ENCODE measurements at places on chromosomes 2 and 18.
A peak's percentile ranks its signal among the peaks of the same experiment; 100 is the strongest.

GRCh38 chr2:42838133-42838532 lies 45.8 kb upstream of the HAAO start:
- no peak for DNase-seq

DNA sequence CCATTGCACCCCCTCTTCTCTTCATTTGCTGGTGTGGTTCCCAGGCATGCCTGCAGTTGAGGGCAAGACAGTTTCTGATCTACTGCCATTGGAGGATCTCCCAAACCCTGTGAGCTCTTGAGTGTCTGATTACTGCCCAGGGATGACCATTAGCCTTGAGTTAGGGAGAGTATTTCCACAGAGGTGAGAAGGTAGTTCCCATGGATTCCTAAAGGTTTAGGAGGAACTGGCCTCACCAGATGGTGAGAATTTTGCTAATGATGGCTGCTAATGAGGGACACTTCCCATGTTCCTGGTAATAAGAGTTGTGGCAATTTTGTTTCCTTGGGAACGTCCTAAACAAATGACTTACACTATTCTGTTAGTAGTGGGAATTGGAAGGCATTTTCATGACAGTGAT lies 42.5 kb downstream of the PTPRM start:
- DNase-seq = peak; percentile 33

DNA sequence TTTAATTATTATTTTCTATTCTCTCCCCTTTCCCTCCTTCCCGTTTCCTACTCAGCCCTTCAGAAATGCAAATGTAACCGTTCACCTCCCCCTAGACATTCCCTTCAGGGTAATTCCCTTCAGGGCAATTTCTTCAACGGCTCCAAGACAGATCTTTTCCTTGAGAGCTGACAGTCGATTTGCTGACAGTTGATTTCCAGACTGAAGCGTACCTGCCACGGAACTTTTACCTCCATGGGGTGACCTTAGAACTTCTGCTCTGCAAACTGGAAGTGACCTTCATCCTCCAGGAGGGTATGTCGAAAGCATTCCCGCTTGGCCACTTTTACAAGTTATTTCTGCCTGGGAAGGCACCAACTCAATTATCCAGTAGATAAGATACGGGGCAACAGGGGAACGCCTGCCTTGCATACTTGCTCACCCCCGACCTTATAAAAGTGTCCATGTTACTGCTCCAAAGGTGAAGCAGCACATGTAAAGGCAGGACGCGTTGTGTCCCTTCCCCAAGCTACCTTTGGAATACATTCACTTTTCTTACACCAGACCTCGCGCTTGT lies 18.5 kb downstream of the B3GNT7 start:
- DNase-seq = no peak

DNA sequence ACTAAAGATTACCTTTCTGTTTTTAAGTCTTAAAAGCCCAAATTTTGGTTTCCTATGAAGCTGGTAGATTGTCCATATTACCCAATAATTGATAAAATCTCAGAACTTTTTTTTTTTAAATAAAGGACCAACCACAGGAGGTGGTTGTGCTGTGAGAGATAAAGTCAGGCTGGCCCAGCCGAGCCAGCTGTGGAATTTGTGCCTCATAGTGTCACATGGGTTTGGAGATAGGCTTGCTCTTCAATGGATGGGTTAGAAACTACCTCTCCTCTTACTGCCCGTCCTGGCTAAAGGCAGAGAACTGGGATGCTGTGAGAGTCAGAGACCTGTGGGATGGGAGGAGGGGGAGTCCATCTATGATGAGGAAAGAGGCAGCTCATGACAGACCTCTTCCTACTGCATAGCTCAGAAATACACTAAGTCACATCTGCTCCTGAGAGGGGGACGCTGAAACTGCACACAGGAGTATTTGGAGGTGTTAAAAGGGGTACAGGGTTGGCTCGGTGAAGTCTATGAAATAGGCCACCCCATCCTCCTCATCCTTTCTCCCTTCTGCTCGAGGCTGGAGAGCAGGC lies 99.7 kb upstream of the MGAT4A start:
- DNase-seq = no peak

DNA sequence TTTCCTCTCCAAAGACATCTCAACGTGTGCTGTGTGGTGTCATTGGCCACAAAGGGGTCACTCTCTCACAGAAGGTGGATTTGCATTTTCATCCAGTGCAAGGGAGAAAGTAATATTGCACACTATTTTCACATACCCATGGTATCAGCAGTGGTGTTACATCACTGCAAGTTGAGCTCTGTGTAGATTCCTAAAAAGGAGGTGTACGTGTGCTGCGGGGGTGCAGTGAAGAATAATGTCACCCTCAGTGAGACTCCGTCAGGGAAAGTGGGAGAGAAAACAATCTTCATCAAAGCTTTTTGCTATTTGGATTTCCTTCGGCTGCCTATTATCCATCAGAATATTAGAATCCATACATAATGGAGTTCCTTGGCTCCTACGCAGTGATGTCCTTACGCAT lies 733.8 kb upstream of the FANCL start:
- DNase-seq = no peak

GRCh38 chr2:86791573-86791972 lies 860 bp upstream of the CD8A start:
- no peak for DNase-seq

- DNase-seq = peak; percentile 52
Observed at GRCh38 chr2:231017231-231017598, 20.1 kb upstream of the C2orf72 start.

GRCh38 chr2:112001136-112001715 lies 53.8 kb upstream of the TMEM87B start:
- DNase-seq = no peak

- DNase-seq = no peak
Observed at GRCh38 chr2:37466533-37467222, 122.2 kb downstream of the QPCT start.

GRCh38 chr2:201414099-201415023 lies 36.9 kb downstream of the TRAK2 start:
- no peak for DNase-seq

GRCh38 chr2:98880266-98881152 lies 55.5 kb downstream of the CRACDL start:
- no peak for DNase-seq

DNA sequence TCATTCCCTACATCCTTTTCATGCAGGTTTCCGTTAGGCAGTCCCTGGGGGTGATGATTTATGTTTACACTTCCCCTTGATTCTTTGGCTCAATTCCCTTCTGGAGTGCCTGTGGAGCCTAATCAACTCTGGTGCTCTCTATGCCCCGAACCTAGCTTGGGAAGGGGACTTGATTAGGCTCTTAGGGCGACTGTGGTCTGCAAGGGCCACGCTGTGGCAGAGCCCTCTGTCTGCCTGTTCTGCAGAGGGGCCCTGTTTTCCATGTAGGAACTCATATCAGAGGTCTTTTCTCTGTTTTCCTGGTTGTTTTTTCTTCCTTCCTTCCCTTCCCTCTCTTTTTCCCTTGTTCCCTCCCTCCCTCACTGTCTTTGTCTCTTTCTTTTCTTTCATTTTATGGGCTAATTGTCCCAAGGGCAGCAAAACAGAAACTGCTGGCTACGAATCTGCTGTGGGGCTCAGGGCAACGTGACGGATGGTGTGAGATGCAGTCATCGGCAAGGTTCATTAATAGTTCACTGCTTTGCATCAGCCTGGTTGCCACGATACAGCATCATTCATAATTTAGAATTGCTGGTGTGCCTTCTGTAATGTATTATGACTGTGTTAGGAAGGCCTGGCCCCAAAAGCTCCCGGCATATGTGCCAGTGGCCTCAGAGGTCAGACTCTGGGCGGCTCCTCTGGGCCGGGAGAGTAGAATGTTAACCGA lies 134.5 kb downstream of the NAPG start:
- DNase-seq = no peak

- DNase-seq = no peak
Observed at GRCh38 chr18:56953428-56954198, 193.3 kb upstream of the BOD1L2 start.

- no peak for DNase-seq
Observed at GRCh38 chr2:163970058-163970813, 234.4 kb upstream of the FIGN start.

GRCh38 chr2:134718817-134719814 lies at the start of gene TMEM163:
TMEM163 (minus strand) TSS chr2:134719000.
- peak; percentile 58 for DNase-seq

DNA sequence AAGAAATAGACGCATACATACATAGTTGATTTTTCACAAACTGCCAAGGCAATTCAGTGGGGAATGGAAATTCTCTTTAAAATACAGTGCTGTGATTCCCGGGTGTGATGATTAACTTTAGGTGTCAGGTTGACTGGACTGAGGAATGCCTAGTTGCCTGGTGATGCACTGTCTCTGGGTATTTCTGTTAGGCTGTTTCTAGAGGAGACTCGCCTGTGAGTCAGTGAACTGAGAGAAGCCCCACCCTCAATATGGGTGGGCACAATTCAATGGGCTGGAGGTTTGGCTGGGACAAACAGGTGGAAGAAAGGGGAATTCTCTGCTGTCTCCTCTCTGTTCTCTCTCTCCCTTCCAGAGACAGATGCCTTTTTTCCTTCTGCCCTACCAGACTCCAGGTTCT lies 187.6 kb downstream of the ARHGAP28 start:
- no peak for DNase-seq

DNA sequence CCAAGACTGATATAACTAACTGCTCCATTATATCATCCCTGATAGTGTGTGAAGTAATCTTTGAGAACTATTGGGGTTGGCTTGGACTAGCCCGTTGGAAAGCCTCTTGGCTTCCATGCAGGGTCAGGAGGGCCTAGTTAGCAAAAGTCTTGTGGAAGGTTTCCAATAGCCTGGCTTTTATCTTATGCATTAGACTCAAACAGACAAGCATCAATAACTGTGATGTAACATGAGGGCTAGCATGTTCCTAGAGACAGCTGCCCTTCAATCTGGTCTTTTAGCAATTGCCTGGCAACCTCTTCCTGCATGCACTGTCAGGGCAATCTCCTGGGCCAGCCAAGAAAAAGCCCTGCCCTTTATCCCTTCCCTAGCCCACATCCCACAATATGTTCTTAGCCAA lies 18.2 kb downstream of the SLC8A1 start:
- DNase-seq = no peak

DNA sequence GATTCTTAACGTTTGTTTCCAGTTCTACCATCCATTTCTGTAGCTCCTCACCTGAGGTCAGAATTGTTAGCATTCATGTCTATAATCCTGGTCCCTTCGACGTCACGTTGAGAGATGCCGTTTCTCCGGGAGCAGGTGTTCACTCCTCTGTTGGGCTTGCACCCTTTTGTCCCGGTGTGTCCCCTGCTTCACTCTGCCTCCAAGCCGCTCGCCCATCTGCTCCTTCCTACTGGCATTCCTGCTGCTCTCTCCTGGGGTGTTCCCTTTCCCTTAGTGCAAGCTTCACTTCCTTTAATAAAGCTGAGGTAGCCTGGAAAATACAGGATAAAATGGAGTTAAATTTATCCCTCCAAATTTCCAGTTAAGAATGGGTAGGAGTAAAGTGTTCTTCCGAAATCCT lies 61.9 kb upstream of the CABYR start:
- peak; percentile 98 for DNase-seq

- DNase-seq = peak; percentile 4
Observed at GRCh38 chr2:128473175-128474035, 154.7 kb upstream of the HS6ST1 start.

GRCh38 chr18:55323051-55323994 lies 264.7 kb downstream of the TCF4 start:
- peak; percentile 93 for DNase-seq

DNA sequence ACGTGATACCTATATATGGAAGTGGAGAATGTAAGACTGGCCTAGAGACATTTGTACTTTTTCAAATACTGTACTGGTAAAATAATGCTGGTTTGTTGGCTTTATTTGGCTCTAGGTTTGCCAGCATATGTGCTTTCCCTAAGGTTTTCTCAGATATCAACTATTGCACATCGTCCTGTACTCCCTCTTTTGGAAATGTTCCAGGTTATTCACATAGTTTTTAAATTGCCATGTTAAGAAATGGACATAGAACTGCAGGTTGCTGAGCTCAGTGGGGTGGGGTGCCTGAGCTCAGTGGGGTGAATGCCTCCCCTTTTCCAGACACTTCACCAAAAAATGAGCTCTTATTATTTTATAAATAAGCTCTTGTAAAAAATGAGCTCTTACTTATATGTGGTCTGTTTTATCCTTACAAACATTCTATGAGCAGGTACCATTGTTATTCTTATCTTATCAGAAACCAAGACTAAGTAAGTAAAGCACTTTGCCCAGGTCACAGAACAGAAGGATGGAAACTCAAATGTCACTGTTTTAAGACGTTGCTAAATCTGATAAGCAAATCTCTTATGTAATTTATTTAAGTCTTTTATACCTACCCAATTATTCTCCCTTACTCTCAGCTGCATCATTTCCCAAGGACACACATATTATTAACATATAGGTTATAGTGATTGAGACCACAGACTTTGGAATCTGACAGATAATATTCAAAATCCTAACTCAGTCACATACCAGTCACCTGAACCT lies 99.0 kb downstream of the CPS1 start:
- no peak for DNase-seq

DNA sequence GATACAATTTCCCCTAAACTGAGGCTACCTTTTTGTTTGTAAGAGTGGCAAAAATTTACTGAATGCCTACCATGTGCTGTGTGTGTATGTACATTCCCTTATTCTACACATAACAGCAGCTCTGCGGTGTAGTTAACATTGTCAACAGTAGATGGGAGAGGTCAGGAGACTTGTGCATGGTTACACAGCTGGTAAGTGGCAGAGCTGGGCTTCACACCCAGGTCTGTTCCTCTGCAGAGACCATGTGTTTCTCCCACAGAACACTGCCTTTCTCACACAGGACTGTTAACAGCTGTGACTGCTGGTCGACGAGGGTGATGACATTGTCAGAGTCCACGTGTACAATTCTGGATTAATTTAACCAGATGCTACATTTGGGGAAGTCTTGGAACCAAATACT lies 49.1 kb downstream of the EML6 start:
- peak; percentile 18 for DNase-seq

GRCh38 chr2:177282181-177282641 lies 17.7 kb upstream of the NFE2L2 start:
- DNase-seq = peak; percentile 87

DNA sequence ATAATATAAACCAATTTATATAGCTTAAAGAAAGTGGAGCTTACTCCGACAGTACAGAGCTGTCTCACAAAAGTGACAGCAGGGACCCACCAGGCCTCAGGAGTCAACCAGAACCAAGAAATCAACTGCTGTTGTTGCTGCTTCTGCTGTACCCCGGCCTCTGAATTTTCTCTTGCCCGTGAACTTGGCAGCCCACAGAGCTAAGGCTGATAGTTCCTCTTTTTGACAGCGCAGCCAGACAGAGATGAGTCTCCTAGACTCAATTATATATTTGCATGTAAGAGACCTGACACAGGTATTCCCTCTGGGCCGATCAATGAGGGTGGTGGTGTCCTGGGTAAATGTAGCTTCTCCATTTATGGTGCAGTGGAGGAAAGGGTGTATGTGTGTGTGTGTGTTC lies 109.4 kb downstream of the KCTD1 start:
- DNase-seq = no peak

- DNase-seq = no peak
Observed at GRCh38 chr2:233419602-233420391, 65.5 kb downstream of the DGKD start.

DNA sequence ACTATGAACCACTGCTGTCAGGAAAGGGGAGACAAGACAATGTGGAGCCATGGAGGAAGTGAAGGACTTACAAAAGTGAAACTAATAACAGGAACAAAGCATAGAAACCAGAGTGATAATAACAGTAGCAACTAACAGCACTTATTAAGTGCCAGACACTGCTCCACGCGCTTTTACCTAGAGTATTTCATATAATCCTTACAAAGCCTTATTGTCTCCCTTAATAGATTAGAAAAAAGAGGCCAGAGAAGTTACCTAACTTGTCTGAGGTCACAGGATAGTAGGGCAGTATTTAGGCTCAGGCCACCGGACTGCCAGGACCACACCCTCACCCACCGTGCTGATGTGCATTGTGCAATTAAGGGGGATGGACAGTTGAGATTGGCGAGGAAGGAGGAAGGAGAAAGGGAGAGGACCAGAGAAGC lies 98.6 kb upstream of the NFU1 start:
- DNase-seq = no peak
